ENCODE measurements at places on chromosomes 5 and 9.

DNA sequence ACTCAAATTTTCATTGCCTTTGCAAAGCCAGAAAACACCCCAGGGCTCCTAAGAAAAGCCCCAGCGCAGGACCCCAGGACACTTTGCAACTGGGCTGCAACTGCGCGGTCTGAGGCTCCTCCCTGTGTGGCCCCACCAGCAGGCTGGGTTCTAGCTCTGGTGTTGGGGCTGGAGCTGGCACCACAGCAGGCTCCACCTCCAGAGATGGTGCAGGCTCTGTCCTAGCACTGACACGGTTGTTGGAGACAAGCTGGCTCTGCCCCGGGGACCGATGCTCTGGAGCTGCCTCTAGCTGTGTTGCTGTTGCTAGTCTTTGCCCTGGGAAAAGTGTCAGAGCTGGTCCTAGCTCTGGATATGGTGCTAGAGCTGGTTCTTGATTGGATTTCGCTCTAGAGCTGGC lies 13.6 kb downstream of the LCN10 start:
- no peak for DNase-seq

GRCh38 chr5:179767496-179768100 lies 26.2 kb upstream of the LTC4S start:
- no peak for DNase-seq

DNA sequence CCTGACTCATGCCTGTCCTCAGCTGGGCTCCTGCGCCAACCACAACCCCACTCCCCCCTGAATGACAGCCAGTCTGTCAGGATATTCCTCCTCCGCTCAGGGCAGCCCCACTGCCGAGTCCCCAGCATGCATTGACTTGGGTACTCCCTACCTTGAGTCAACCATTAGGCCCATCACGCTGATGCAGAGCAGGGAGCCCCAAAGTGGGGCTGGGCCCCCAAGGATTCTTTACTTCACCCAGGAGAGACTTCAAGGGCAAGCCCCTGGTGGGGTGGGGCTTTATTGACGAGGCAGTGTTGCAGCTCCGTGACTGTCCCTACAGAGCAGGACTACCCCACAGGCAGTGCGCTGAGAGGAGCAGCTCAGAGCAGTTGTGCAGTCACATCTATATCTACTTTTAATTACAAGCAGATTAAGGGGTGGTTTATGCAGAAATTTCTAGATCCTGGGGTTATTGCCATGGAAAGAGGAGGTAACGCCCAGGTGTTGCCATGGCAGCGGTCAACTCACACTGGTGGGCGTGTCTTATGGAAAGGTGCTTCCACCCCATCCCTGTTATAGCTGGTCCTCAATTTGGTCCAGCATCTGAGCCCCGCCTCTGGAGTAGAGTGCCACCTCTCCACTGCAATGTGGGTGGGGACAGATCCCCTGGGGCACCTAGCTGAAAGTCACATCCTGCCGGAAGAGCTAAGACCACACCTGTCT lies 32.1 kb upstream of the FCN1 start:
- no peak for DNase-seq

- DNase-seq = no peak
Observed at GRCh38 chr9:16653491-16654399, 216.7 kb downstream of the BNC2 start.

- DNase-seq = no peak
Observed at GRCh38 chr5:143874312-143874711, 62.4 kb downstream of the HMHB1 start.

- DNase-seq = no peak
Observed at GRCh38 chr5:117177302-117177701, 602.7 kb upstream of the SEMA6A start.

- DNase-seq = peak; percentile 52
Observed at GRCh38 chr5:180441564-180442051, 52.6 kb upstream of the CNOT6 start.

DNA sequence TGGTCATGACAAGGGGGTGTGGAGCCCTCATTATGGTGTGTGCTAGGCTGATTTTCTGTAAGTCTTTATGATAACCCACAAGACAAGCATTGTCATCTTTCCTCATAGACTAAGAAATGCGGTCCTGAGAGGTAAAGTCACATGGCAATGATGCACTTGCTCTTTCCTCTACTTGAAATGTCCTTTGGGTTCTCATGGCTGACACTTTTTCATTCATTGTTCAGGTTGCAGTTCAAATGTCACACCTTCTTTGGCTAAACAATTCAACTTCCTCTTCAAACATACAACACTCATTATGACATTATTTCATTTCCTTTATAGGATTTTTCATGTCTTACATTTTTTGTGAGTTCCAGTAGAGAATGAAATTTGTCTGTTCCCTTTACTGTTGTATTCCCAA lies 323.6 kb upstream of the PRR16 start:
- DNase-seq = no peak

DNA sequence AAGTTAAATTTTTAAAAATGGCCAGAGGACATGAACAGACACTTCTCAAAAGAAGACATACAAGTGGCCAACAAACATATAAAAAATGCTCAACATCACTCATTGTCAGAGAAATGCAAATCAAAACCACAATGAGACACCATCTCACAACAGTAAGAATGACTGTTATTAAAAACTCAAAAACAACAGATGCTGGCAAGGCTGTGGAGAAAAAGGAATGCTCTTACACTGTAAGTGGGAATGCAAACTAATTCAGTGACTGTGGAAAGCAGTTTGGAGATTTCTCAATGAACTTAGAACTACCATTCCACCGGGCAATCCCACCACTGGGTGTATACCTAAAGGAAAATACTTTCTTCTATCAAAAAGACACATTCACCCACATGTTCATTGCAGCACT lies 168.5 kb upstream of the PIK3R1 start:
- peak; percentile 73 for DNase-seq

- no peak for DNase-seq
Observed at GRCh38 chr9:86734771-86735170, 212.5 kb downstream of the GAS1 start.

DNA sequence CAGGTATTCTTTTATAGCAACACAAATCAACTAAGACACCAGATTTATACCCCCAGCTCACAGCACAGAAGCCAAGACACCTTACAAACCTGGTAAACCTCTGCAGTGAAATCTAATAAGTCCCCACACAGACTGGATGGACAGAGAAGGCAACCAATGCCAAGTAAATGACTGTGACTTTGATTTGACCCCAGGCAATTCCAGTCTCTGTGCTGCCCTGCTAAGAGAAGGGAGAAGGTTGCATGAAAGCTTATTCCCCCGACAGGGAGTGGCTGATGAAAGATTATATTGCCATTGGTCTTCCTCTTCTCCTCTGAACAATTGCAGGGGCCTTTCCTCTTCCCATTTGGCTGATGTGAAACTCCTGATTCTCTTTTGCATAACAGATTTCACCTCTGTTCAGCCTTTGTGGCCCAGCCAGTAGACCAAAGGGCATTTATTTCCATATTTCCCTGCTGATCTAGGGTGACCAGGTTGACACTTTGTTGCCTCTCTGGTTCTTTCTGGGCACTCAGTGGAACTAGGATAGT lies 107.6 kb downstream of the ADRB2 start:
- DNase-seq = no peak

DNA sequence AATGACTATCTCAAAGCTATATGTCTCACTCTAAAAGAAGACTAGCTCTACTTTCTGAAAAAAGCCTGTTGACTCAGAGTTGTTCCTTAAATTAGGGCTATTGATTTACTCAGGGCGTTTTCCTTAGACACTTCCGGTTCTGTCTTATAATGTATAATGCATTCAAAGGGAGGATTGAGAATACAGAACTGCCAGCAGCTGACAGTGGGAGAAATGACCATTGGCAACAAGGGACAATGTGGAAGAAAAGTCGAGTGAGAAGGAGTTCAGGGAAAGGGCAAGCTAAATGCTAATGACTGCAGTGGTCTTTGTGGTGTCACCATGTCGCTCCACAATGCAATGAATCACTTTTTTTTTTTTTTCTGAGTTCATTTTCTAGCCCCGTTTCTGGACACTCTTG lies 65.7 kb upstream of the ANKH start:
- DNase-seq = no peak

DNA sequence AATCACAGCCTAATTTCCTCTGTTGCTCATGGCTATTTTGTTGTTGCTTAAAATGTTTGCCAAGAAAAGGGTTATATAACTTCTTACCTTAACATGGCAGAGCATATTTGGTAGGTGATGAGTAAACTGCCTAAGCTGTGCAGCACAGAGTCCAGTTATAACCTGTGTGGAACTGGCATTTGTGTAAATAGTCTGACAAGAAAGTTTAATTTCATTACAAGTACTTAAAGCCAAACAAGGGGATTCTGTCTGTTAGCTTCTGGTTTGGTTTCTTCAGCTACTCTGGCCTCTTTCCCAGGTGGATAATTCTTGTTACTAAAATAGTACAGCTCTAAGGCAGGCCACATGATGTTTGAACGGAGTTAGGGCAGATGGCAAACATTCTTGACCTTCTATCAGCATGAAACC lies 72.2 kb downstream of the PTCD2 start:
- no peak for DNase-seq

- no peak for DNase-seq
Observed at GRCh38 chr5:29642601-29643000, 1550.9 kb upstream of the CDH6 start.

DNA sequence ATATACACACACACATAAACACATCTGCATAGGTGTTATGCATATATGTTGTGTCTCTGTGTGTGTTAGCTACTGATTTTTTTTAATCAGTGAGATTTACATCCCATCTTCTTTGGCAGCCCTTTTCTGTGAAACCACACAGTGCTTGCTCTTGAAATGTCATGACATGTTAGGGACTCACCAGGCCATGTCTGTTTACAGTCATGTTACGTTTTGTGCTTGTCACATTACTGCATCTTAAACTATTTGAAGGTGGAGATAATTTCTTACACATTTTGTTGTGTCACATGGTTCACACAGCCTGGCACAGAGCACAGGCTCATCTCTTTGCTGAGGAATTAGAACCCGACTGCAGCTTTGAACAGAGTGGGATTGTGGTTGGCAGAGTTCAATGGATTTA lies 364.4 kb upstream of the RIOK2 start:
- DNase-seq = no peak

- DNase-seq = no peak
Observed at GRCh38 chr5:151937851-151938250, 13.2 kb upstream of the GLRA1 start.

All from AG09309 (cell line).